CD4-positive, alpha-beta T cell treated with Interleukin-6 for 4 hours (primary cell): ENCODE measurements at places on chromosomes 6 and 20.

- DNase-seq = no peak
These were observed 478.1 kb downstream of the PREX1 start for GRCh38 chr20:48349656-48350055.

- no peak for DNase-seq
These were observed 2.6 kb downstream of the TSPYL1 start for GRCh38 chr6:116277124-116277523.

GRCh38 chr6:26156850-26157250 is 69.6 kb downstream of the HFE start:
- peak; percentile 66 for DNase-seq

DNA sequence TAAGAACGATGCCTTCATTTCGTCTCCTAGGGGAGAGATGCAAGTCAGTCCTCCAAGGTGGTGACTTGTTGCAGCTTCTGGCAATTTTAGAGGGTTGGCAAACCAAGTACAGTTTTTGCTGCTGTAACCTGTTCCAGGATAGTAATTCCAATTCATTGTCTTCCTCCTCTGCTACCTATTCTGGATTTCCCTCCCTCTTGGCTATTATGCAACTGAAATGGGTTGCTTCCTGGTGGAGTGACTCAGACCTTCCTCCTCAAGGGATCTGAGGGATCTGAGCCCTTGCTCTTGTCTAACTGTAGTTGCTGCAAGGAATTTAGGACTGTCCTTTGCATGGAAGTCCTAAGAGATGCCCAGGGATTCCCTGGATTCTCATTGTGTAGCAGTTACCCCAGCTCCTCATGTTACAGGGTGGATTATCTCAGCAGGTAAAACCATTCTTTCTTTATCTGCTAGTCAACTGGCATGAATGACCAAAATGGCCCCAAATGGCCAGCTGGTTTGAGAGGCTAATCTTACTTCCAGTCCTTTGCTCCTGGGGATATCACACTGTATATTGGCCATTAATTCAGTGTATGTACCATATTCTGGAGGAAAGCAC is 17.6 kb upstream of the ELMO2 start:
- no peak for DNase-seq

DNA sequence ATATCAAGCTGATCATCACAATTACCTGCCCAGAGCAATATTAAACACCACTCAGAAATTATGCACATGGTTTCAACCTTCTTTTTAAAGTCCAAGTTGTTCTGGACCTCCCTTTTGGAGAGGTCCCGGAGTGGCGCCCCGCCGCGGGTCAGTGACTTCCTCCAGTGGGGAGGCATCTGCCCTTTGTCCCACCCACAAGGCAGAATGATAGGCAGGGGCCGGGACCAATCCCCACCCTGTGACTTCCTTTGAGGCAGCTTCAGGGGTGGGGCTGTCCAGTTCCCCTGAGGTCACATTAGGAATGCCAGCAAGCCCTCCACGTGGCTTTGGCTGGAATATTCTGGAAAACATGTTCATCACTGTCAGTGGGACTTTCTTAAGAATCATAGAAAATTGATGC is 207.0 kb downstream of the ANKRD60 start:
- DNase-seq = no peak

GRCh38 chr20:2204021-2204420 is 91.8 kb upstream of the TGM3 start:
- DNase-seq = no peak

- no peak for DNase-seq
These were observed 11.4 kb upstream of the SNX9 start for GRCh38 chr6:157811476-157812173.

GRCh38 chr6:87151781-87152525 is 3.4 kb upstream of the ZNF292 start:
- DNase-seq = peak; percentile 81

DNA sequence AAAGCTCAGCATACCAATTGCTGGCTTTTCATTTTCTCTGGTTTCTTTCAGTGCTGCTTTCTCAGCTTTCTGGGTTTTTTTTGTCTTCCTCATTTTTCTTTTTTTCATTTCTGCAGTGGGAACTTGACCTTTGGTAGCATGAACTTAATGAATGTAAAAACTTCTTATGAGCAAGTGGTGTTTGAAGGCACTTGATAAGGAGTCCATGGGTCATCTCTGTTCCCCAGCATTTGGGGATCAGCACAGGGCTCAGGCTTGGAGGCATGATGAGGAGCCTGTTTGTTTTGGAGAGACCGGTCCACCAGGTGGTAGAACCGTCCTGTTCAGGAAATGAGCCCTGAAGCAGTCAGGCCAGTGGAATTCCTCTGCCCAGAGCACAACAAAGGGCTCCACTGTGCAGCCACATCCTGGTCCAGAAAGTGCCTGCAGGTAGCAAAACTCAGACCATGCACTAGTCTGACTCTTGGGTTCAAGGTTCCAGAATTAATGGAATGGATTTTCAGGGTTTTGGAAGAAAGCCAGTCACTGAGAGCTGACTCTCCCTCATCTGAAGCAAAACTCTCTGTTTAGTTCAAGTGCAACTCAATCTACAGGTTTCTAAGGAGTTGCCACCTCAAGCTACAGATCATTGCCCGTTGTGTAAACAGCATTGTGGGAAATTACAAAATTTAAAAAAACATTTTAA is 52.3 kb upstream of the ADGRF1 start:
- no peak for DNase-seq
